Activated CD4-positive, alpha-beta memory T cell treated with anti-CD3 and anti-CD28 coated beads, Interleukin-2, amount 10 ng/mL, durations not matched to agents 7 days and 5 days (primary cell): ENCODE measurements at places on chromosomes 6 and 20.
A peak's percentile ranks its signal among the peaks of the same experiment; 100 is the strongest.

DNA sequence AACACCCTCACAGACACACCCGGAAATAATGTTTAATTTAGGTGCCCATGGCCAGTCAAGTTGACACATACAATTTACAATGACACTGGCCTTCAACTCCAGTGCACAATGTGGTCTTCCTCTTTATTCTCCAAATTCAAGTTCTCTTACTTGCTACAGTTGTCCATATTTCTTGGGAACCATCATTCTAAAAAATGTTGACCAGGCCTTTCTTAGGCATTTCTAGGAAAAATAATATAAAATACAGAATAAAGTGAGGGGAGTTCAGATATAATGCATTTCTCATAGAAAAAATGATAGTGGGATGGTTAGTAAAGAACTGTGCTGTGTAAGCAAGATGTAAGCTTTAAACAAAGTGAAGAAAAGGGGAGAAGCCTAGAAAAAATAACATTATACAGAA, 298.9 kb downstream of the ARHGAP18 start:
- no peak for DNase-seq

DNA sequence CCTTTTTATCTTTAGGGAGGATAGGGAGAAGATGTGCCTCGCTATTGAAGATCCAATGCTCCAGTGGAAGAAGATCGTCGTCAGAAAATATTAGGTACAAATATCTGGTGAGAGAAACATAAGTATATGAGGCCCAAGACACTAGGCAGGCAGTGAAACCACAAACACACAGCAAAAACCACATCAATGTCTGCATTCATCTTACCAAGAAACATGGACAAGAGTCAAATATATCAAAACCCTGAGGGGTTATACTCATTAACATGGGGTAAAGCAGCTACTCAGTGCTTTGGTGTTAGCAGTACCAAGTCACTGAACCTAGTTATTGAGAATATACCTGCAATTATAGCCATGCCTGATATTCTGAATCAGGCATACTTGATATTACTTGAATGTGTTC, 101.4 kb upstream of the FAM184A start:
- no peak for DNase-seq

GRCh38 chr6:73169633-73170032, 55.7 kb downstream of the KHDC1L start:
- DNase-seq: no peak

DNA sequence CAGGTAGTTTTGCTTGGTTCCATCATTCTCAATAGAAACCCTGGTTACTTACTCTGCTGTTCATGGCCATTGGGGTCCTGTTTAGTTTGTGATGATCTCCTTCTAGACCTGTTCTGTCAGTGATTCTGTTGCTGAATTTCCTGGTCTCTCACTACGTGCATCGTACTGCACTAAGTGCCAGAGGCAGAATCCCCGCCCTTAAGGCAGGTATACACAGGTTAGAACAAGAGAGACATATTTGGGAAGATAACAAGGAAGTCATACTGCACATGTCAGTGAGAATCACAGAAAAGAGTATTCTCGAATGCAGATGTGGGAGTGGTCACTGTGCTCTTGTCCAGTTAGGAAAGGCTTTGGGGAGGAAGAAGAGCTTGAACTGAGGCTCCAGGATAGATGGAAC, 148.1 kb upstream of the MYLIP start:
- DNase-seq: no peak

- no peak for DNase-seq
Measured at GRCh38 chr6:5869261-5869660, 137.5 kb downstream of the NRN1 start.

DNA sequence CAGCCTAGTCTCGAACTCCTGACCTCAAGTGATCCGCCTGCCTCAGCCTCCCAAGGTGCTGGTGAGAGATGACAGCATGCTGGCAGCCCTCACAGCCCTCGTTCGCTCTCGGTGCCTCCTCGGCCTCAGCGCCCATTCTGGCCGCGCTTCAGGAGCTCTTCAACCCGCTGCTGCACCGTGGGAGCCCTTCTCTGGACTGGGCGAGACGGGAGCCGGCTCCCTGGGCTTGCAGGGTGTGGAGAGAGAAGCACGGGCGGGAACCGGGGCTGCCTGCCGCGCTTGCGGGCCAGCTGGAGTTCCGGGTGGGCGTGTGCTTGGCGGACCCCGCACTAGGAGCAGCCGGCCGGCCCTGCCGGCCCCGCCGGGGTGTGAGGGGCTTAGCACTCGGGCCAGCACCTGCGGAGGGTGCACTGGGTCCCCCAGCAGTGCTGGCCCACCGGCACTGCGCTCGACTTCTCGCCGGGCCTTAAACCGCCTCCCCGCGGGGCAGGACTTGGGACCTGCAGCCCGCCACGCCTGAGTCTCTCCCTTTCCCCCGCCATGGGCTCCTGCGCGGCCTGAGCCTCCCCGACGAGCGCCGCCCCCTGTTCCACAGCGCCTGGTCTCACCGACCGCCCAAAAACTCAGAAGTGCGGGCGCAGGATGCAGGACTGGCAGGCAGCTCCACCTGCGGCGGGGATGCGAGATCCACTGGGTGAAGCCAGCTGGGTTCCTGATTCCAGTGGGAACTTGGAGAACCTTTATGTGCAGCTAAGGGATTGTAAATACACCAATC, 31.5 kb upstream of the RANBP9 start:
- no peak for DNase-seq

DNA sequence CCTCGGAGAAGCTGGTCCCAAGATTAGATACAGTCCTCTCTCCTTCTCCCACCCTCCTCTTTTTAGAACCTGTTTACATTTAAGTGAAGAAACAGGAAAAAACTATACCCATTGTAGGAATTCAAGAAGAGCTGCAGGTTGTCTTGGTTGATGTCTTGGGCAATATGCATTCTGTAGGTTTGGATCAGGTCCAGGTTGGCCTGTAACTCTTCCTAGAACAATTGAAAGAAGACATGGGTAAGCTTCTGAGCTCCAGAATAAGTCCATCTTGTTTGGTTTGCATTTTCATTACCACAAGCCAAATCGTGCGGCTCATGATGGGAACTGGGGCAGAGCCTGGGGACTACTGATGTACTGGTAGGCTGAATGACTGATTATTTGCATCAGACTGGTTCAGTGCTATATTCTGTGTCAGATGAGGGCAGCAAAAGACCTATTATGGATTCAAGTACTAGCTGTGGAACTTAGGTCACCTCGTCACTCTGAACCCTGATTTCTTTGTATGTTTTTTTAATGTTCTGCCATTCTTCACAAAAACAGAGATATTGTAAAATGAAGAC, 20.3 kb upstream of the SLA2 start:
- no peak for DNase-seq

GRCh38 chr6:148803979-148804378, 57.1 kb downstream of the UST start:
- DNase-seq: no peak

- DNase-seq: no peak
Measured at GRCh38 chr6:30689022-30689865, 1.5 kb downstream of the NRM start.

GRCh38 chr6:97176468-97176867, 106.5 kb downstream of the MMS22L start:
- no peak for DNase-seq

GRCh38 chr20:63979557-63980316, at the start of gene SAMD10:
Gene SAMD10, minus strand, starts transcription at chr20:63979642. Its CDS starts 175 bp downstream, at chr20:63979467.
- peak; percentile 61 for DNase-seq

DNA sequence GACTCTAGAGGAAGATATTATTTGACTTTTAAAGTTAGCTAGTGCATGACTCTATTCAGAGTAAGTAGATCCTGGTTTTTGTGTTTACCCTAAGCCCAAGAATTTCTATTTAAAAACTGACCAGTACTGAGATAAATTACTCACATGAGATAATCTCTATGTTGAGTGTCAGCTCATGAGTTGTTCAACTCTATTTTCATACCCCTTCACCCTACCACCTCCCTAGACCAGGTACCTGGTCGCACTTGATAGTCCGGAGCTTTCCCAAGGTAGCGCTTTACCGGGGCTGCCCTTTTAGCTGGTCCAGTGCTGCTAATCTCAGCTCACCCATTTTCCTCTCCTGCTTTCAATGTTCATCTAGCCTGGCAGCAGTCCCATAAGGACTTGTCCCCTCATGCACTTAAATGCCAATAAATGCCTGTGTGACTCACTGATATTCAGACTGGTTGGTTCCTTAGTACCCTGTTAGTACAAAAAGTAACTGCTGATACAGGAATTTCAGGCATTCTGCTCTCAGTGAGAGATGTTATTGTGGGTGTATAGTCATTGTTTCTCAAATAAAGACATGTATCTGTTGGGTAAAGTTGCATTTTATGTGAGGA, 503.9 kb downstream of the ADGRB3 start:
- no peak for DNase-seq

DNA sequence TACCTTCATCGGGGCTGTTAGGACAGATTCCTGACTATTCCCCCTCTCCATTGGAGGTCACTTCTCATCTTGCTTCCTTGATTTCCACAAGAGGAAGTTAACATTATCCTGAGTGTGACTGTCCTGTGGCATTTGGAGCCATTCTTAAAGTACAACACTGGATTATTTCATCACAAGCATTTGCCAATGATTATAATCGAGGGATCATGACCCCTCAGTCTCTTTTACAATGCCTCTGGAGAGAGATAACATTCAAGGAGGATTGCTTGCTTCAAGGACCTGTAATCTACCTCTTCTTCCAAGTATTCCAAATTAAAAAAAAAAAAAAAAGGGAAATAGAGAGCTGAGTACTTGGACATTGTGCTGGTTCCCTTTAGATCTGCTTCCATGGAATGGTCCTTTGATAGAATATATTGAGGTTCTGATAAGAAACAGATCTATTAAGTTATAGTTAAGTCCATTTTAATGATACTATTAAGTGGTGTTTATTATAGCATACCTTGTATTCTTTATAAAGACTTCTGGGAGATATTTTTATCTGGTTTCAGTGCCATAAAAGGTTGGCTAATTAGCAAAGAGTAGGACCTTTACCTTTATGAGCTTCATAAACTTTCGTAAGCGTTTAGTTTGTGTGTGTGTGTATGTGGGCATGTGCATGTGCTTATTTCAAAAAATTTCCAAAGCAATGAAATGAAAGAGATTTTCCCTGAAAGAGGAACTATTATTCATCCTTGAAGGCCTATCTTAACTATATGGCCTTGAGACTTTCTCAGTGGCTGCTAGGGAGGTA, 469.1 kb downstream of the DHX35 start:
- DNase-seq: no peak

DNA sequence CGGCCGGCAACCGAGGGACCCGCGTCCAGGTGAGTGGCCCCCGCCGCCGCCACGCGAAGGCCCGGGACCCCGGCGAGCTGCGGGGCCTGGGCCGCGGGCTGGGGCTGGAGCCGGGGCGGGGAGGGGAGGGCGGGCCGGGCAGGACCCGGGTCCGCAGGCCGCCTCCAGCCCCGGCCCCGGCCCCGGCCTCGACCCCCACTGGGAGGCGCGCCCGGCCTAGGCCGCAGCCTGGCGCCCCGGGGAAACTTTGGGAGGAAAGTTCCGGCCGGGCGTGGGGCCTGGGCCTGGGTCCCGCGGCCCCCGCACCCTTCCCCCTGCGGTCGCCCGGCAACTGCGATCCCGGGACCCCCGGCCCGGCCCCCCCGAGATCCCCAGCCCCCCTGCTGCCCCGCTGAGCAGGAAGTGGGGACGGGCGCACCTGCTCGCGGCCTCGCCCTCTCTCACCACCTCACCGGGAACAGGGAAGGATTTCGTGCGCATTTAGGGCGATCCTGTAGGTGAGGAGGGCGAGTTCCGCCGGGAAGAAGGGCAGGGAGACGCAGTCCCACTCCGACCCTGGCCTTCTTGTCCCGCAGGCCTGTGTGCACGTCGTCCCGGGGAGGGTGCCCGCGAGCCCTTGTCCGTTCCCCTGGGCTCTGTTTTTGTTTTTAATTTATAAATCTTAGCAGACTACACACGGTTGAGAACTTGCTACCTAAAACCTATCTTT, 402 bp downstream of the OSBPL2 start:
- DNase-seq: no peak

DNA sequence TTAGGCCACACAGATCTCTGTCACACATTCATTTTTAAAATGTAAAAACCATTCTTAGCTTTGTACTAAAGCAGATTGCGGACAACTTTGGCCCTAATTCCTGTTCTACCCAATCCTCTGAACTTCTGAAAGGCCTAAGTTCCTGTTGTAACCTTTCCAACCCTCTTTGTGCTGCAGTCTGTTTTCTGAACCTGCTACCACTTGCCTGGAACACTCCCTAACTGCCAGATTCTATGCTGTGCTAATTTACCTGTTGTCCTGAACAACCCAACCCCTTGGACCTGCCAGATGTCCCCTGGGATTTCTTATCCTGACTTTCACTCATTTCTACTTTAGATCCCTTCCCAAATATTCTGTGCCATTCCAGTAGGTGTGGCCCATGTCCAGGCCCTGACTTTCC, 398.7 kb downstream of the ZFAND3 start:
- no peak for DNase-seq

GRCh38 chr6:8930009-8930408, 494.7 kb upstream of the SLC35B3 start:
- DNase-seq: no peak

GRCh38 chr6:96227135-96227534, 211.4 kb downstream of the FUT9 start:
- DNase-seq: no peak

- no peak for DNase-seq
Measured at GRCh38 chr6:2708456-2708855, 42.3 kb downstream of the MYLK4 start.

- DNase-seq: no peak
Measured at GRCh38 chr6:139316622-139317317, 25.0 kb upstream of the TXLNB start.

DNA sequence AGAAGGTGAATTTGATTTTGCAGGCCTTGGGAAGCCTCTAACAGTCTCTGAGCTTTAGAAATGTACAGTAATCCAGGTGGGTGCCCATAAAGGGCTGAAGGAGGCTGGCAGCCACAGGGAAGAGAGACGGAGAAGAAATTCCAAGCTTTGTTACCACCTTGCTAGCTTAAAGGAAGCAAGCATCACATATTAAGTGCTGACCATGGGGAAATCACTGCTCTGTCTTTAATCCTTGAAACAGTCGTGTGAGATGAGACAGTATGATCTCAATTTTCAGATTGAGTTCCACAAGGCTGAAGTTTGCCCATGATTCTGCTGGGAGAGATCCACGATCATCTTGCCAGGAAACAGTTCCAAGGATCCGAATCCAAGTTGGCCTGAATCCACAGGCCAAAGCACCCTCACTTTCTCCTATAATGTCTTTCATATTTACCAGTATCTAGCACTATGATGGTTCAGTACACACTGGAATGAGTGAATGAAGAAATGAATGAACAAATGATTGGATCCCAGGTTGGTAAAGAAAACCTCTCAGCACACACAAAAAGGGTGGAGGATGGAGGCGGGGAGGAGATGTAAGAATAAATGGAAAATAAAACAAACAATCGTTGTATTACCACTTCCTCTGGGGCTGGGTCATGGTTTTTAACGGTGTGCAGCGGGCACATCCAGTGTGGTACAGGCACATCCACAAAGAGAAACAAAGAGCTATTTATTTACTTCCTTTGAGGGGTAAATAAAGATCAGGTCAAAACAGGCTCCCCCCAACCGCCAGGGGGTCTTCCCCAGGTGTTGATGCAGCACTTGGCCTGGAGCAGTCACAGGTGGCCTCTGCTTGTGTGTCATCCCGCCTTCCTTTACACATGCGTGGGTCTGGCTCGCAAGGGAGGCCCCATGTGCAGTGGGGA, 28.2 kb upstream of the TAF8 start:
- peak; percentile 80 for DNase-seq

GRCh38 chr20:63032861-63033793, 26.4 kb upstream of the BHLHE23 start:
- no peak for DNase-seq

- DNase-seq: no peak
Measured at GRCh38 chr20:53033176-53033575, 61.0 kb downstream of the TSHZ2 start.
